Astrocyte (in vitro differentiated cells and primary cell): ENCODE measurements at places on chromosomes 6 and 20. TPM values are rescaled to one million over a fixed set of nuclear protein-coding genes. Genes with fewer than 3 reads are reported as not detected.

The ABT1 gene
- 17.1 and 17.3 TPM in 2 replicates for total RNA-seq

The MEI4 gene
- total RNA-seq = 0.54 and 0.58 TPM in 2 replicates

DNA sequence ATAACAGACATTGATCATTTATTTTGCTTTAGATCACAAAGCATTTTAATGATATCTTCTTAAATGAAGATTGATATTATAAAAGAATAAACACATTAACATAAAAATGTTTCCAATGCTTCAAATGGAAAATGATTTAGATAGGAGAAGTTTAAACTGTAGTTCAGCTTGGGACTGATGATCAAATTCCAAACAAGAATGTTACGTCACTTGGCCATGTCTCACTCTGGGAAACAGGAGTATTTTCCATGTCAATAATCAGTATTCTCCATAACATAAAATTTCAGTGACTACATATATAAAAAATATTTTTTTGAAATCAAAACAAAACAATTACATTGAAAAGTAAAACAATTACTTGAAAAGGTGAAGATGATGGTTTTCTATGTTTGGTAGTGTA, 52.9 kb upstream of the SIM1 start:
- no peak for DNase-seq

DNA sequence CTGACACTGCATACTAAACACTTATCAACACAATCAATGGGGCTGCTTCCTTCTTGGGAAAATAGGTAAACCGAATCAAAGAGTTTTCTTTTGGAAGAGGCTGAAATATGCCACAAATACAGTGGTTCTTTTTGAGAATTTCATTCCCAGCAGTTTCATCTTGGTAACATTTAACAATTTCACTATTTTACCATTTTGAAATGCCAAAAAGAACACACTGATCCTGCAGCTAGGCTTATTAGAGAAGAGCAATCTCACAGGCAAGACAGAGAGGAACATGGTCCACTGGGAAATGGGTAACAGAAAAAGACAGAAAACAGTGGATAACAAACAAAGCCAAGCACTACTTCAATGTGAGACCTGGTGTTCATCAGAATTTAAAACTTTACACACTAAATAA, 2.5 kb downstream of the CNR1 start:
- DNase-seq = no peak
